Psoas muscle (tissue), 8 donors: ENCODE measurements at places on chromosomes 3 and 15. TPM values are rescaled to one million over a fixed set of nuclear protein-coding genes. Genes with fewer than 3 reads are reported as not detected.

Gene HPS3
- 3.3 TPM for total RNA-seq

Gene CYP8B1
- 0.08 TPM for total RNA-seq

Gene P3H2
- 1.2 TPM for total RNA-seq

Gene ATP13A4
- total RNA-seq, result 0.25 TPM

DNA sequence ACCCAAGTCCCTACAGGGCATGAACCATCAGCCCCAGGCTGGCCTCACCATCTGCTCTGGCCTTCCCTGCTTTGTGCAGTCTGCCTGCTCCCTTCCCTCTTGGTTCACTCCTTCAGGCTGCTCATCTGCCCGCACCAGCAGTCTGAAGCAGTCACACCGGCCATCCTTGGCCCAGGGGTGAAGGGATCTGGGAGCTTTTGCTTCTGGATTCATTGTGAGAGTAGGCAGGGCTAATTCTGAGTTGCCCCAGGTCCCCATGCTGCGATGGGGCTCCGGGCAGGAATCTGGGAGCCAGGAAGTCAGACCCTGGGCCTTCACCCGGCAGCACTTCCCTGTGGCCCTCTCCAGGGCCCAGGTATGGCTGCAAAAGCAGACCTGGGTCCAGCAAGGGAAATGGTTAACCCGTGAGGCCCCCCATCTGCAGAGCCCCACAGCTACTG is 99.7 kb downstream of the VGLL4 start:
- H3K36me3 ChIP-seq, result no peaks in the 10 kb centered on the region
- no peak overlapping the region for H3K27ac ChIP-seq
- no peak overlapping the region for H3K4me3 ChIP-seq
- DNase-seq, result no peak

- no peak for DNase-seq
- no peak overlapping the region for H3K4me3 ChIP-seq
- H3K36me3 ChIP-seq, result no peaks in the 10 kb centered on the region
- peaks cover 3% of the 10 kb centered on the region for H3K4me1 ChIP-seq
- H3K27me3 ChIP-seq, result no peaks in the 10 kb centered on the region
- no peak overlapping the region for H3K27ac ChIP-seq
Observed at GRCh38 chr3:179453967-179454366, 2.7 kb upstream of the GNB4 start.
